ENCODE measurements at places on chromosomes 2 and 18.

GRCh38 chr2:8515864-8516533 is 165.9 kb upstream of the ID2 start:
- DNase-seq: peak; percentile 55

DNA sequence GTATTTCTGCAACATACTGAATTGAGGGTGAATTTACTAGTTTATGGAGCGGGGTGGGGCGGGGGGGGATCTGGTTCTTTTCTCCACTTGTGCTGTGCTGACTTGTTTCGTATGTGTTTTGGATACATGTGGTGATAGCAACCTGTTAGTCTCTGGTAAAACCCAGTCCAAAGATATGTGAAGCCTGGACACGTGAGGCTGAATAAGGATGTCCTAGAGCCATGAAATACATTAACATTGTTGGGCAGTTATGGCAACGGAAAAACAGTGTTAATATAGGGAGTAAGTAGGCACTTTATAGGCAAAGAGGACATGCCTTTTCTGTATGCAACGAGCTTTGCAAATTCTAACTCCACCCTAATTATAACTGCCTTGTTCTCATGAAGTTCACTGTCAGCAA is 42.1 kb upstream of the NEMP2 start:
- DNase-seq: no peak

GRCh38 chr2:8447610-8448221 is 234.1 kb upstream of the ID2 start:
- no peak for DNase-seq

DNA sequence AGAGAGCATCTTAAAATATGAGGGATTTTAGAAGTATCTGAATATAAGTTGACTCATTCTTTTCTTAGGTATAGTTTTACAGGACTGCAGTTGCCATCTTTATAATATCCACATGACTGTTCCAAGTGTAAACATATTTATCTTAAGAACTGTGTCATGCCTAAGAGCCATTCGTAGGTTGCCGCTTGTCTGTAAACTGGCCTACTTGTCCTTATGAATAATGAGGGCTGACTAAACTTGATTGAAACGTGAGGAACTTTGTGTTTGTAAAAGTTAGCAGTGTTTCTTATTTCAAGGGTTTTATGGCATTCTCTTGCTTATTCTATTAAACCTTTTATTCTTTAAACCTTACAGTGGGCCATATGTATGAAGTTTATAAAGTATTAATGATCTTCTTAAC is 99.6 kb downstream of the MAP3K20 start:
- no peak for DNase-seq

DNA sequence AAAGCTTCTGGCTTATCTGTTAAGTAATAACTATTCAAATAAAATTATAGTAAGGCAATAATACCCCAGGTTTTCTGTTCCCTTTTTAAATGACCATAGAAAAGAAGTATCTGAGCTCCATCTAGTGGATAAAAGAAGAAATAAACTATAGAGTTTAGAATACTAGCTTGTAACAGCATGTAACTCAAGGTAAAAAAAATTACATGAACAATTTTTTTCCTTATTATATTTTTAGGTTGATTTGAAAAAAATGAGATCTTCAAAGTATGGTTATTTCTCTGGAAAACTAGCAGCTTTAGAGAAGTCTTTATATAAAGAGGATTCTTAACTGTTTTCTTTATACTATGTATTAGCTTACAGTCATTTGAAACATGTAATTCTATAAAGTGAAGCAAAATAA is 58.1 kb downstream of the NCKAP1 start:
- DNase-seq: no peak

DNA sequence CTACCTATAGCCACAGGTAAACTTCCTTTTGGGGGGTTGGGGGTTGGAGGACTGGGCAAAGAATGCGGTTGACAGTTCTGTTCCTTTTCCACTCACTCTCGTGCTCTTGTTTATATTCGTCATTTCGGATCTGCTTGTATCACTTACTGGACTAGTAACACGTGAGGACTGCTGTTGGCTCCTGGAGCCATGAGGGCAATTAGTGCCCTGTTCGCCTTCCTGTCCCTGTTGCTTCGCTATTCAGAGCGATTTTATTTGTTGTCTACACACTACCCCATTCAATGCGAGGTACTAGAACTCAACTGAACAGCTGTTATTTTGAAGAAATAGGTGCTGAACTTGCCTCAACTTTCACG is 1.1 kb downstream of the KCNJ3 start:
- no peak for DNase-seq

GRCh38 chr2:136917411-136917881 is 152.1 kb downstream of the THSD7B start:
- DNase-seq: peak; percentile 89

DNA sequence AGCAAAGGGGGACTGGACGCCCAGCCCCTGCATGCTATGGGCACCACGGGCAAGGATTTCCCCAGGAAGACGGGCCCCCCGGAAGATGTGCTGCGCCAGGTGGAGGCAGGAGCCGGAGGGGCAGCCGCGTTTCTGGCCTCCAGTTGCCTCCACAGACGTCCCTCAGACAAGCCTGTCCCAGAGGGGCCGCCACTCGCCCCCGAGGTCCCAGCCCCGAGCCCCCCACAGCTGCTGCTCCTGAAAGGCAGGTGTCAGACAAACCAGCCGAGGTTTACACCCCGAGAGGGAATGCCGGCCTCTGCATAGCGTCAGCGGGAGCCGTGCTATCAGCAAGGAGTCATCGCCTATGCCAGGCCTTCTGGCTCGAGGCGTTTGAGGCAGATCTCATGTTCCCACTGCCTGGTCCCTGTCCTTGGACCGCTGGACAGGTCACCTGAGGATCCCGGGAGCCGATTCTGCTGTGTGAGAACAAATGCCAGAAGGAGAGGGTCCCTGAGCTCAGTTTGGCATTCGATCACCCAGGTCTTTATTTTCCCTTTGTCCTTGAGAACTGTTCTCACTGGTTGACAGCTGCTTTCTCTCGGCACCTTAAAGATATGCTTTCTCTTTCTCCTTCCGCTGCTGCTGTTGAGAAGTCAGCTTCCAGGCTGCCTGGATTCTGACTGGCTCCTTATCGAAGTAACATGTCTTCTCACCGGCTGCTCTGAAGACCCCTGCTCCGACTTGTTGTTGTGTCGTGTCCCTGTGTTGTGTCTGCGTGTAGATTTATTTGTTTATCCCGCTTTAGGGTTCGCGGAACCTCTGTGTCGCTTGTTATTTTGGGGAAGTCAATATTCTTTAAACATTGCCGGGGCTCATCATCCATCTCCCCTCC is 20.6 kb downstream of the CROCC2 start:
- peak; percentile 61 for DNase-seq

DNA sequence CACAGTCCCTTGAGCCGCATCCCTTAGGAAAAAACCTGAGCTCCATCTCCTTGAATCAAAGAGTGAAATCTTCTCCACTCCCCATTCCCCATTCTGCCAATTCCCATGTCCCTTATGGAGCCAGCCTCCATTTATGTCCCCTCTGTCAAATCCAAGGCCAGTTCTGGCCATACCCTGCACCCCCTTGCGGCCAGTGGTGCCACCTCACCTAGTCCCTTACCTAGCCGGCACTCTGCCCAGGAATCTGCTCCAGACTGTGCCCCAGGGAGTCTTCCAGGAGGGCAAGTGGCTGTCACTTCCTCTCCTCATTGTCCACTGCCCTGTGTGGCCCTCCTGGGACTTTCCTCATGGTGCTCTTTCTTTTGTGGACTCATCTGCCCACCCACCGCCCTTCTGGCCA is 195.4 kb upstream of the RMP24 start:
- no peak for DNase-seq

DNA sequence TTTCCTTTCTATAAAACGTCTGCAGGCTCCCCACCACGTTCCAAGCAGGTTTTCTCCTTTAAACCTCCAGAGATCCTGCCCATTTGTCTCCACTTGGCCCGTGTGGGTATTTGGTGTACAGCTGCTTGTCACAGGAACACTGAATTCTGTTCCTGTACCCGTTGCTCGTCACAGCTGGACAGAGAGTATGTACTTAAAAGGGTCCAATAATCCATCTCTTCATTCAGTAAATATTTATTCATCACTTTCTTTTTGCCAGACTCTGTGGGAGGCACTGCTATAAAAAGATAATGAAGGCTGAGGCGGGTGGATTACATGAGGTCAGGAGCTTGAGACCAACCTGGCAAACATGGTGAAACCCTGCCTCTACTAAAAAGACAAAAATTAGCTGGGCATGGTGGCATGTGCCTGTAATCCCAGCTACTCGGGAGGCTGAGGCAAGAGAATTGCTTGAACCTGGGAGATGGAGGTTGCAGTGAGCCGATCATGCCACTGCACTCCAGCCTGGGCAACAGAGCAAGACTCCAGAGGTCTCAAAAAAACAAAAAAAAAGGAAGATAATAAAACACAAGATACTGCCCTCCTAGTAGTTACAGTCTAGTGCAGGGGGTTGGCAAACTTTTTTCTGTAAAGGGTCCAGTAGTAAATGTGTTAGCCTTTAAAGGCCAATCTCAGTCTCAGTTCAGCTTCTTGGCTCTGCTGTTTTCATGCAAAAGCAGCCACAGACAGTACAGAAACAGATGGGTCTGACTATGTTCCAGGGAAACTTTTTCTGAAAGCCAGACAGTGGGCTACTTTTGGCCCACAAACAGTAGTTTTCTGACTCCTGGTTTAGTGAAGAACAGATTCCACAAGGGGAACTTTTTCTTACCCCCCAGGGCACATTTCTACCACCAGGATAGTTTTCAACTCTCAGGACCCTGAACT is 309.9 kb upstream of the RAB12 start:
- no peak for DNase-seq

Measured in islet precursor cell (in vitro differentiated cells).